ENCODE measurements at places on chromosomes 11 and 22.

DNA sequence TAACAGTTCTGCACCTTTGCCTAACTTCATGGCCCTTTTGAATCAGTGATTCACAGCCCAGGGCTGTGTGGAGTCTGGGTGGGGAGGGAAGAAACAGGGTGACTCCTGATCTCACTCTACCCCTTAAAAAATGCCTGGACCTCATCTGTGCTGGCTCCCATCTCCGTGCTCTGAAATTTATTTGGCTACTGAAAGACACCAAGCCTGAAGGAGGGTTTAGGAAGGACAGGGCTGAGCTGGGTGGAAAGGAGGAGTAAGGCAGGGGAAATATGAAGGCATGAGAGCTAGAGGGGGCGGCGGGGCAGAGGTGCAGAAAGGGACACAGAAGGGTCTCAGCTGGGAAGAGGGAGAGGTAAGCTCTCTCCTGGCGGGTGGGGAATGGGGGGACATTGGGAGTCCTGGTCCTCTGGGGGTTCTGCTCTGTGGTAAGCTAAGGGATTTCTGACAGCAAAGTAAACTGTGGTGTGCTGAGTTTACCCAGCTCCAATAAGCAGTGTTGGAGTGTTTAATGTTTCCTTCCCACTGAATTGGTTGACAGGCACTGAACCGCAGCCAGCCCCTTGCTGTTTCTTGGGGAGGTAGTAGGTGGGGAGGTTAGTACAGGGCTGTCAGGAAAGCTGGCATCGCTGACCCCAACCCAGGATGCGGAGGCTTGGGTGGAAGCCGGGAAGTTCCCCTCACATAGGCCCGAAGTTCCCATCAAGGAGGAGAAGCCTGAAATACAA lies 71.1 kb downstream of the RPUSD4 start:
- no peak for DNase-seq

GRCh38 chr11:94557421-94557820 lies 9.7 kb upstream of the PIWIL4 start:
- no peak for DNase-seq

- no peak for DNase-seq
These were observed 64.9 kb upstream of the OPCML start for GRCh38 chr11:133597236-133597635.

- DNase-seq, result peak; percentile 26
These were observed 16.3 kb downstream of the SPTY2D1 start for GRCh38 chr11:18617688-18618341.

GRCh38 chr11:2091786-2092463 lies 47.3 kb downstream of the IGF2 start:
- no peak for DNase-seq

- DNase-seq, result no peak
These were observed 109.2 kb downstream of the TSPAN18 start for GRCh38 chr11:44835938-44836337.

DNA sequence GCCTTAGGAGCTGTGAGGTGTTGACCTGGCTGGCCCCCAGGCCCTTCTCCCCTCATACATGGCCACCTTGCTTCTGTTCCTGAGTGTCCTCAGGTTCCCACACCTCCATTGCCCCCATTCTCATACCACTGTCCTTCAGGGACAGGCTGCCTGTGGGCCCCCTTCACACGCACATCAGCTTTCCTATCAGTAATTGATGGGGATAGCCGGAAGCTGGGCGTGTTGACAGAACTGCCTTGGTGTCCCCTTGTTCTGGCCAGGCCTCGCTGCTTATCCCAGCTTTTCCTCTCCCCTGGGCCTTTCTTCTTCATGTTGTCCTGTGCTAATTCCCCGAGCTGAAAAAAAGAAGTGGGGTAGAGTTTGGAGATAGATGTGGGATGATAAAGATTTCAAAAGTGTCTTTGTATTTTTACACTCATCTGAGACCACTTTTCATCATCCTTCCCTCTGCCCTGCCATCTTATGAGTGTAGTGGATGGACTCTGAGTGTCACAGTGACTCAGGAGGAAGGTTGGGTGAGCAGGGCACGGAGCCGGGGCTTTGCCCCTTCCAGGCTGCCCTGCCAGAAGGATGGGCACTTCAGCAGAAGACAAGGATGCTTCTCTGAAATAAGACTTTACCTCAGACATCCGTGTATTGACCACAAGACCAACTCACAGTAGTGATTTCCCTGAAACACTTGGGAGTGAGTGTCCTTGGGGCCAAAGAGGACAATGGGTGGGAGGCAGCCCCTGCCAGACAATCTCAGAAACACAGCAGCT lies 42.8 kb downstream of the MED15 start:
- DNase-seq, result no peak

DNA sequence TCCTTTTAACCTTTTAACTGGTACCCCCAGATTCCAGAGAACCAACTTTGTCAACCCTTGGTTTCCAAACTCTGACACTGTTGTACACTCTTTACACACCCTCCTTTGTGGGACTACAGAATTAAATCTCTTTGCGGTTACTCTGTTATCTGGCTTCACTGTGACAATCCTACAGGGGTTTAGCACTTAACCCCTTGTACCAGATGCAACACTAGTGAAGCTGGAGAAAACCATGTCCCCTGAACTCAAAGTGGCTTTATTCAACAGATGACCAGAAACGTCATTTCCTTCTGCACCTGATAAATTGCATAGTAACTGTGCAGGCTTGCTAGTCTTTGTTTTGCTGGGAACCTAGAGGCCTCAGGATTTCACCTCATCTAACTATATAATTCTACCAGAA lies 5.6 kb upstream of the GAB2 start:
- no peak for DNase-seq

GRCh38 chr22:20602609-20603164 lies 95.3 kb downstream of the MED15 start:
- DNase-seq, result no peak

- DNase-seq, result no peak
These were observed 5.7 kb upstream of the SEPTIN3 start for GRCh38 chr22:41963453-41964111.

- DNase-seq, result no peak
These were observed 70.0 kb downstream of the MICAL3 start for GRCh38 chr22:17954200-17954859.
